Stimulated activated CD8-positive, alpha-beta memory T cell treated with anti-CD3 and anti-CD28 coated beads, Interleukin-2, amount 100 ng/mL, for 48 hours (primary cell): ENCODE measurements at places on chromosomes 7 and 10.

- DNase-seq: no peak
Measured at GRCh38 chr10:121168545-121169216, 317.5 kb downstream of the WDR11 start.

- no peak for DNase-seq
Measured at GRCh38 chr7:157023589-157023905, 13.1 kb upstream of the MNX1 start.

DNA sequence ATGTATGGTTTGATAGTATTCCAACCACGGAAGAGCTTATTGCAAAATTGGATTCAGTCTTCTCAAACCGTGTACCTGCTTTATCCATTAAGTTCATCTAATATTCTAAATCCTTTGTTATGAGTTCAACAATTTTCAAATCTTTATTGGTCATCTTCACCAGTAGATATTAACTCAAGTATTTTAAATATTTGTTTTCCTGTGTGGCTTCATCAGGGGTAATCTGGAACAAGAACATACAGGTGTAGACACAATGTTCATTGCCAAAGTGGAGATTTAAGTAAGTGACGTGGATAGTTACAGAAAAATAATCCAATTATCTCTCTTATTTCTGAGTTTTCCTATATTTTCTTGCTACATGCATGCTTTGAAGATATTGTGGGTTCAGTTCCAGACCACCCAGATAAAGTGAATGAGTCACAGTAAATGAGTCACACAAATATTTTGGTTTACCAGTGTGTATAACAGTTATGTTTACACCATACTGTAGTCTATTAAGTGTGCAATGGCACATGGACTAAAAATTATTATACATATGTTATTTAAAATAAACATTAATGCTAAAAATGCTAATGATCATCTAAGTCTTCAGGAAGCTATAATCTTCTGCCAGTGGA lies 429.0 kb upstream of the POT1 start:
- DNase-seq: no peak

DNA sequence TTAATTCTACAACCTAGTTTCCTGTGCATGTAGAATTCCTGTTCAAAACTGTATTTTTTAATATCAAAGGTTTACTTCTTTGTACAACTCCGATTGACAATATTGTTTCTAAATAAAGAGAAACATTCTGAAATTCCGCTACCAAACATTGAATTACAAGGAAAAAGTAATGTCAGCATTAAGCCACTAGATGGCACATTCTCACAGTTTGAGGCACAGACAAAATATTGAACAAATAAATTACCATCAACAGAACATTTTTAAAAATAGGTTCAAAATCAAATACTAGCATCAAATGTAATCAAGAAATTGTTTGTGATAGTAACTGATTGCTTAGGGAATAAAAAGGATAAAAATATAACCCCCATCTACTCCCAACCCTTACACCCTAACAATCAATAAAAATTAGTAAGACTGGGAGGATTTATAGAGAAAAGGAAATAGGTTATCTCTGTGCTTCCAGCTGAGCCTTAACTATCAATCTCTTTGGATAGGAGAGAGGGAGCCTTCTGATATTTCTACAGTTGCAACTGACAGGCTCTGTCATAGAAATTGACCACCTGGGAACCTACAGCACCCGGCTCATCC lies 86.6 kb upstream of the C7orf33 start:
- DNase-seq: no peak

- no peak for DNase-seq
Measured at GRCh38 chr7:81111781-81112540, 193.1 kb upstream of the SEMA3C start.

DNA sequence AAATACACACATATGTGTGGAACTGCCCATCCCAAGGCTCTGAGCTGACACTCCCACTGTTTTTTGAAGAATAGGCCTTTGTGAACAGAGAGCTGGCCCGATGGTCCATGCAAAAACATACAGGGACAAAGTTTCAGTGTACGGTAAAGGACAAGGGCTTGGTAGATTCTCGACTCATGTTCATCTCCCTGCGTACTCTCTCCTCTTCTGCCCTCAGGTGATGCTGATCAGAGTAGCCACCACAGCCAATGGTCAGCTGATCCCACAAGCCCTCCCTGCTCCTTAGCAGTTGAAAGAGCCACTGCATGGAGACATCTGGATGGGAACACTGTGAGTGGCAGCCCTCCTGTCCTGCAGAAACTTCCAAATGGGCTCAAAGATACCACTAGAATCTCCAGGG lies 23.1 kb upstream of the C10orf71 start:
- no peak for DNase-seq

DNA sequence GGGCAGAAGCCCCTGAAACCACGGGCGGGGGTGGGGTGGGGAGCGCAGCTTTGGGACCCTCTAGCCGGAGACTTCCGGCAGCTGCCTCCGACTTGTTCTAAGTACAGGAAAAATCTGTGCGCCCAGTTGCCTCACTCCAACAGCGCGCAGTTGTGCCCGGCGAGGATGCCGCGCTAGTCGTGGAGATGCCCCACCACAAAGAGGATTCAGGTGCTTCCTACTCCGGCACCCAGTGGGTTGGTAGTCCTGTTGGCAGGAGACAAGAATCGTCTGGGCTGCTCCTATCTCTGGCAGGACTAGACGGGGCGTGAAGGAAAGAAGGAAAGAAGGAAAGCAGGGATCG lies 465 bp upstream of the NPY start:
- DNase-seq: no peak

- no peak for DNase-seq
Measured at GRCh38 chr7:23062452-23062851, 43.1 kb upstream of the KLHL7 start.

- DNase-seq: no peak
Measured at GRCh38 chr7:86201767-86202166, 441.9 kb upstream of the GRM3 start.

- no peak for DNase-seq
Measured at GRCh38 chr10:90921906-90922305, 1.0 kb upstream of the ANKRD1 start.

GRCh38 chr10:129194181-129194870 lies 272.7 kb upstream of the MGMT start:
- DNase-seq: no peak

DNA sequence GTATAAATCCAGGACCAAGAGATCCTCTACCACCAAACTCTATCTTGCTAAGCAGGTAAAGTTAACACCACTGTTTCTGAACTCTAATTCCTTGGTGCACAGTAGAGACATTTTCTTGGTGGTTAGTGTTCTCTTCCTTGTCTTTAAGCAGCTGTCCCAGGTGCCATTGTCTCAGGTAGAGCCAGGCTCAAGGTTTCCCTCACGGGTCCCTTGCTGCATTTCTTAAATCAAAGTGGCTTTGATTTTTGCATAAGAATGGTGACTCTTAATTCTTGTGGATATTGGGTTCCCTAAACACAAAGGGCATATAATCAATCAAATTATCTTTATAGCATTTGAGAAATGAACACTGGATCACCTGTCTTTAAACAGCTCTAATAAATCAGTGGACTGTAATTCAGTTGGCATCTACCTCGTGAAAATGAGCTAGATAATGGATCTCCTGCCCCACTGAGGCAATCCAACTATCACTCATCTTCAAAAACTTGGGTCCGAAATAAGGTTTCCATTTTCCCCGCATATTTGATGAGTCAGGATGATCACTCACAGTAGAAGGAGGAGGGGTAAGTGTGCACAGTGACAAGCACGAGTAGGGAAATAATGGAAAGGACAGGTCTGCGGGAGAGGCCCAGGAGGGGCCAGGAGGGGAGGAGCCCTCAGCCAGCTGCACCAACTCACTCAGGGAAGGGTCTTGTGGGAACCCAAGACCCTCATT lies 2.4 kb downstream of the ABCC2 start:
- DNase-seq: no peak

- DNase-seq: no peak
Measured at GRCh38 chr10:11286261-11286852, 268.7 kb downstream of the CELF2 start.

GRCh38 chr10:123807444-123808035 lies 84.1 kb downstream of the CPXM2 start:
- no peak for DNase-seq

- no peak for DNase-seq
Measured at GRCh38 chr10:42937649-42938180, 139.2 kb upstream of the RET start.

DNA sequence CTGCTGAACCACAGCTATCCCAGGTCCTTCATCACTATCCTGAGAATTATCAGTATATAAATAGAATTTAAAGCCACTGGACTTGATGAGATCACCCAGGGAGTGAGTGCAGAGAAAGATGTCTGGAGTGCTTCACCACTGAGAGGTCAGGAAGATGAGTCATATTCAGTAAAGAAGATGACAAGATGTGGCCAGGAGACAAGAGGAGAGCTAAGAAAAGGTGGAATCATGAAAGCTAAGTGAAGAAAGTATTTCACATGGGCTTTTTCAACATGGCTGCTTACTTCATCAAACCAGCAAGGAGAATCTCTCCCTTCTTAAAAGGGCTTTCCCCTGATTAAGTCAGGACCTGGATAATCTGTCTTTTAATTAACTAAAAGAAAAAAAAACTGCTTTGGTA lies 9.1 kb upstream of the PRKAR2B start:
- DNase-seq: no peak

GRCh38 chr7:86947929-86948328 lies 111.5 kb downstream of the ELAPOR2 start:
- no peak for DNase-seq

DNA sequence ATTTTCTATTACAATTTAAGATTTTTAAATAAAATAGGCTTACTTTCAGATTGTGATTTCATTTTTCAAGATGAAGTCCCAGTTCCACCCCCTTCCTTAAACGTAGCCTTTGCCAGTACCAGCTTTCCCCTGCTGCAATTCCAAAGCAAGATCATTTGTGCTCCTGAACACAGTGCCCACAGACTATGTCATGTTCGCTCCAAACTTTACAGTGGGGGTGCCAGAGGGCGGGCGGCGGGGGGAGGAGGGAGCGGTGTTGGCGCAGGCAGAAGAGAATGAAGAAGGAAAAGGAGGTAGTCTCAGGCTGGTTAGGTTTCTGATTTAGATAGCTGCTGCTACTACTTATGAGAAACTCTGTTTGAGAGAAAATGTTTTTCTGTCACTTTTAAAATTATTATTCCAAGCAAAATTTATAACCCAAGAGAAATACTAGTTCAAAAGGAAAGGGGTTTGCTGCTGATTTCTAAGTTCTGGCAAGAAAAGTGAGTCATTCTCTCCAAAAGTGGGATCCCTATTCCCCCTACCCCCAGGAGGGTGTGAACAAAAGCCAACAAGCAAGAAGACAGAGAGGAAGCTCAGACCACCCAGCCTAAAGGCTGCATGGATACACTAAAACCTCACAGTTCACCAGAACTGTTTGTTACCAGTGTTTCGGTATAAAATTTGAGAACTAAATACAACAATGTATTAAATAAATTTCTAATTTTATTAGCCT lies 109.6 kb downstream of the SRPK2 start:
- no peak for DNase-seq

DNA sequence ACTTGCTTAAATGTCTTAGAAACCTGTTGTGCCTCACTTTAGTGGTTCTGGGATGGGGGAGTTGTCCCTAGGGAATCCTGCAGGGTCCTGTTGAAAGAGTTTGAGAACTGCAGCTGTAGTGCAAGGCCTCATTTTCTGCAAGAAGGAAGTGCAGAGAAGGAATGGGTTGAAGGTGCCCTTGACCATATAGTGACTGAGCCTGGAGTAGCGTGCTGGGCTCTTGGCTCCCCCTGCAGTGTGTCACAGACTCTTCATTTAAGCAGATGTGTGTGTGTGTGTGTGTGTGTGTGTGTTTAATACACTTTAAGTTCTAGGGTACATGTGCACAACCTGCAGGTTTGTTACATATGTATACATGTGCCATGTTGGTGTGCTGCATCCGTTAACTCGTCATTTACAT lies 92.2 kb downstream of the GRK5 start:
- no peak for DNase-seq

GRCh38 chr10:14648946-14649345 lies 125.8 kb downstream of the FAM107B start:
- no peak for DNase-seq

DNA sequence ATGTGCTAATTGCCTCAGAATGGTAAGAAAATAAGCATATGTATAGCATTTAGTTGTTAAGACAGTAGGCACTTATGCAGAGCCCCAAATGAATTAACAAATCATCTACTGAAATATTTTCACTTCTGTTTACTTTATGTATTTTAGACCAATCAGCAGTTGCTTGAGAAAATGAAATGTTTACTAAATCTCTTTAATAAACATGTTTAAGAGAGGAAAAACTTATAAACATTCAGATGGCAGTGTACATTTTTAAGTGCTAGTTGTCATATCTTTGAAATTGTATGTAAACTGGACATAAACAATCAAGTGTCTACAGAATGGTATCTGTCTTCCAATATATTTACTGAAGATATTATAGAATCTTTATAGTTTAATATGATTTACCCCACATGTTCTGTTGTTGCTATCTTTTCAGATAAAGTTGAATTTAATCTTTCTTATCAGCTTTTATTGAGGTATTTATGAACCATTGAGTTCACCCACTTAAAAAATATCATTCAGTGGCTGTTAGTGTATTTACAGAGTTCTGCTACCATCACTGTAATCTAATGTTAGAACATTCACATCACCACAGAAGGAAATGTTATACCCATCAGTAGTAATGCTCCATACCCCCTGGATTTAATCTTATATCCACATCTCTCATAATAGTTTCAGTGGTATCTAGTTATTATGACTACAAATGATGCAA lies 264.3 kb downstream of the ADK start:
- DNase-seq: no peak

GRCh38 chr10:47023237-47024045 lies 112.2 kb downstream of the PTPN20 start:
- DNase-seq: no peak

DNA sequence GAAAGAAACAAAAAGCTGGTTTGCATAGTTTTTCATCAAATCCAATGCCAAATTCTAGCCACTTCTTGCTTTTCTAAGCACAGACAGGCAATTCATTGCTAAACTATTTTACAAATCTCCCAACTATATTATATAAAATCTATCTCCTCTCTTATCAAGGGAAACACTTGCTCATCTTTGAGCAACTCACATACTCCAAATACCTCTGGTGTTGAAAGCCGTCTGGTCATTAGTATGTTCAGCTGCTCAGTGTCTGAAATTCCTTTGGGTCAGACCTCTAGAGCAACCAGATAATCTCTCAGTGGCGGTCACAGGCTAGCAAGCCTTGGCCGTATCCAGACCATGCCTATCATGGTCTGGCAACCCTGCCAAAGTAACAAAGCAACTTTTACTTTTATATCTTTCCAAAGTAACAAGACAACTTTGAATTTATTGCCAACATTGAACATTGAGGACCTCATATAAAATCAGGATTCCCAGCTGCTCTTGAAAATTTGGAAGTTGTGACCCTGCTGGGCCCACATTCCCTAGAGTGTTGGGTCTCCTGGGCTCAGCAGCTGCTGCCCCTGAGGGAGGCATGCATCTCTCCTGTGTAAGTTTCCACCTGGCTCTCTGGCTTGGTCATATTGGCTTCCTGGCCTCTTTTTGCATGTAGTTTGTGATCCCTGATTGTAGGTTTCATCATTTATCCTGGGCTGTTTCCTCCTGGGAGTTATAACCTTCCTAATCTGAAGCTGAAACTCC lies 56.8 kb upstream of the LANCL2 start:
- no peak for DNase-seq

- DNase-seq: no peak
Measured at GRCh38 chr10:118266098-118266748, 75.9 kb downstream of the FAM204A start.

GRCh38 chr10:72719941-72720592 lies 28.1 kb downstream of the MCU start:
- DNase-seq: no peak
